Osteoblast (primary cell): ENCODE measurements at places on chromosomes 11 and 22. TPM values are rescaled to one million over a fixed set of nuclear protein-coding genes. Genes with fewer than 3 reads are reported as not detected.

Gene RASL10A
- total RNA-seq, result not detected in 2 replicates

Gene EHBP1L1
- 43.9 and 58.6 TPM in 2 replicates for total RNA-seq

Gene OR2D2
- 0.36 and 0.88 TPM in 2 replicates for total RNA-seq

Gene DEUP1
- under 0.01 TPM in 2 replicates for total RNA-seq

Gene C11orf21
- total RNA-seq, result 0.29 and 0.36 TPM in 2 replicates

Gene HORMAD2
- under 0.01 TPM in 2 replicates for total RNA-seq

Gene OSBPL5
- total RNA-seq, result 46.0 and 49.9 TPM in 2 replicates

Gene CHRM1
- total RNA-seq, result under 0.01 TPM in 1 of 2 replicates, not detected in the other
